Panc1 (cell line): ENCODE measurements at places on chromosomes 12 and 14.

- no peak for DNase-seq
Observed at GRCh38 chr12:52207895-52208294, 16.1 kb upstream of the KRT80 start.

DNA sequence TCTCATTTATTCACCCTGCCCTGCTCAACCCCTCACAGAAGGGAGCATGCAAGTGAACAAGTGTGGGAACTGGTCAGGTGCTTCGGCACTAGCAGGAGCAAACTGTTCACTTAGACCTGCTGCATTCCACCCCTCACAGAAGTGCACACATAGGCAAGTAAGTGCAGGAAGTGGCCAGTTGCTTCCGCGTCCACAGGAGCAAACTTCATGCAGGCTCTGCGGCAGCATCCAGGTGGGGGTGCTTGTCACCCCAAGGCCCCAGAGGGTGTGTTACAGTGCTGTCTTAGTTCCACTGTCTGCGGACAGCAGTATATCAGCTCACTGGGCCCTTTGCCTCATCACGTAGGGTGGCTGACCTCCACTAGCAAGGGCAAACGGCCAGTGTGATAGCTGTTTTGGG is 167.3 kb upstream of the AVPR1A start:
- no peak for DNase-seq

DNA sequence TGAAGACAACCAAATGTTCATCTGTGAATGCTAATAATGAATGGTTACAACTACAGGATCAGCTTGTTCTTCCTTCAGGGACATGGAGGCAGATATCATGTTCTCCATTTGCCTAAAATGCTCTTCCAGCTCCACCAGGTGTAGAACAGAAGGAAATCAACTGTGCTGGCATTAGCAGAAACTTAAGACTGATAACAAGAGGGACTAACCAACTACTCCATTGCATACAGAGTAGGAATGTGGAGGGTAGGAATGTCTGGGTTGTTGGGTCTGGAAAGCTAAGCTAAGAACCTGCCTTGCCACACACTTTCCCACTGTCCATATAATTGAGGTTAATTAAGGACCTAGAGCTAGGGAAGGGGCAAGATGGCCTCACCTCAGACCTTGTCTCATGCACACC is 11.4 kb upstream of the KRT2 start:
- DNase-seq = no peak

DNA sequence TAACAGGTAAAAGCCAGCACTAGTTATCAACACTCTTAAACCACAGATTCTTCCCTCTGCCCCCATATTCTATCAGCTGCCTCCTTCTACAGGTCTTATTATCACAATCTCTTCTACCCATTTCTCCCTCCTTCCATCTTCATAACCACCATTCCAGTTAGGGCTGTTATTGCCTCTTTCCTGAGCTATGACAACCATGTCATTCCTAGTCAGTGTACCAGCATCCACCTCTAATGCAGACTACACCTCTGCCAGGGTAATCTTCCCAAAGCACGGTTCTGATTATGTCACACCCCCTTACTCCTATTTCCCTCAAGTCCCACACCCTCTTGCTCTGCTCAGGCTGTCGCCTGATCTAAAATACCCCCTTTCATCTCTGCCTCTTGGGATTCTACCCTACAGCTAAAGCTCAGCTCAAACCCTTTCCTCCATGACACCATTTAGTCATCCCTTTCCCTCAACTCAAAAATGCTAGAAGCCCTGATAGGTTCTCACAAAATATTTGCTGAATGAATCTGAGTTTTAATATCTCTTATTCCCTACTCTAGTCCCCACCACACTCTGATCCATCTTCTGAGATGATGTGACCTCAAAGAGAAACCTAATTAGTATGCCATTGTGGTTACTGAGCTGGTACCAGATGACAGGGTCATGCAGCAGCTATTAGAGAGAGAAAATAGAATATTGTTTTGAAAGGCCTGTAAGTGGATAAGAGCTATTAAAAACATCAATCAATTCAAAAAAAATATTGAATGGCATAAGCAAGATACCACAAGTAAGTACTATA is 11.7 kb downstream of the RACGAP1 start:
- DNase-seq = no peak

DNA sequence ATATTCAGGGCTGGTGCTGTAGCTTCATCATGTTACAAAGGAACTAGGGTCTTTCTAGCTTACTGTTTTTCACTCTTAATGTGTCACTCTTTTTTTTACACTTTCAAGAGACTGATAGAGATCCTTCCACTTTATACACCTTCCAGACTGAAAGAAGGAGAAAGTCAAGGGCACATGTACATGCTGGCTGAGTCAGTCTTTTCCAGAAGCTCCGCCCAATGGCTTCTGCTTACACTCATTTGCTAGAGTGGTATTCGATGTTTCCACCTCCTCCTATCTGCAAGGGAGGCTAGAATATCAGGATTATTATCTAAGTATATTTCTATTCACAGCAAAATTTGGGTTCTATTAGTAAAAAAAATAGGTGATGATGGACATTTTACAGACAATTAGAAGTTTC is 325.8 kb upstream of the OR4E1 start:
- no peak for DNase-seq

DNA sequence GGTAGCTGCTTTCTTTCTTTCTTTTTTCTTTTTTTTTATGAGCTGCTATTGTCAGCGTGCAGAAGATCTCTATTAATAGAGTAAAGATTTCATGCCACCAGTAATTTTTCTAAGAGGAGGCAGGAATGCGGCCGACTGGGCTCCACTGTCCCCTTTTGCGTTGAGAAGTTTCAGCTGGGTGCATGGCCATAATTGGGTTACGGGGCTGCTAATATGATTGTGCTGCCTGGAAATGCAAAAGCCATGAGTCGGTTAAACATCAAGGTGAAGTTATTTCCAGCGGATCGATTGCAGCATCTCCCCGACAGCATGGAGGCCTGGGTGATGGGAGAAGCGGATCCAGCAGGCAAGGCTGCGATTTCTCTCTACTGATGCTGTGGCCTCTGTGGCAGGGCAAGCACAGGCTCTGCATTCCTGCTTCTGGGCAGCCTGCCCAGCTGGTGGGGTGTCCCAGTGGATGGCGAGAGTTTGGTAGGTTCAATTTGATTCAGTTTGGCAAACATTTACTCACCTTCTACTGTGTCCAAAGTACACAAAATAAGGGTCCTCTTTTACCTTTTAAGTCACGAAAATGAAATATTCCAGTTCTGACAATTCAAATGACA is 54.4 kb upstream of the PRMT8 start:
- no peak for DNase-seq

DNA sequence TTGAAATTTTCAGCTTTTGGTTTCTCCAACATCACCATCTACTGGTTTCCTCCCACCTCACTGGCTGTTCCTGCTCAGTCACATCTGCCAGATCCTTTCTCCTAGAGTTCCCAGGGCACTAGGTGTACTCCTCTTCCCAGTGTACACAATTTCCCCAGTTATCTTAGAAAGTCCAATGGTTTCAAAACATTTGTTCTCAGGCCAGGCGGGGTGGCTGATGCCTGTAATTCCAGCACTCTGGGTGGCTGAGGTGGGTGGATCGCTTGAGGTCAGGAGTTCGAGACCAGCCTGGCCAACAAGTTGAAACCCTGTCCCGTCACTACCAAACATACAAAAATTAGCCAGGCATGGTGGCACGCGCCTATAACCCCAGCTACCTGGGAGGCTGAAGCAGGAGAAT is 60.7 kb downstream of the SPPL3 start:
- DNase-seq = no peak

- DNase-seq = no peak
Observed at GRCh38 chr14:37263656-37264236, 66.0 kb downstream of the MIPOL1 start.

DNA sequence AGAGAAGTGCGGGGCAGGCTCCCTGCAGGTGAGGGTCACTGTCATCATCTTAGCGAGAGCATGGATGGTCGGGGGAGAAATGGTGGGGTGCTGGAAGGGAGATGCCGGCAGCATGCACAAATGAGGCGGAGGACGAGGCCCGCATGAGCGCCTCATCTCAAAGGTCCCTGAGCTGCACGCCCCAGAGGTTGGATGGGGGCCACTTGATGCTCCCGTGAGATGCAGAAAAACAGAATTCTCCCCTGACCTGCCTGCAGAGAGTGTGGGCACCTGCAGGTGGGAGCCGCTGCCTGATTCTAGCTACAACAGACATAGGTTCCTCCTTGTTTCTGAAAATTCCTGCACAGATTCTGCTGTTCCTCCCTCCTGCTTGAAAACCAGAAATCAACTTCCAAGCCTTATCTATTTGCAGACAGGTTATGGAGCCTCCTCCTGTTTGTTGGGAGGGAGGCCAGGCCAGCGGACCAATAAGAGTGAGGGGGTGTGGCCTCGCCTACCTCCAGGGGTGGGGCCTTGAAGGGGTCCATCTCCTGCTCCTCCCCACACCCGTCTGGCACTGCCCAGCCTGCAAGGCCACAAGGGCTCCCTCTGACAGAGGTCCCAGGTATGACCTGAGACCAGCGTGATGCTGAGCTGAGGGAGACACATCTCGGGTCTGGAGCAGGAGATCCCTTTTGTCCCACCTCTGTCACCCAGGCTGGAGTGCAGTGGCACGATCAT is 67.2 kb downstream of the KDM2B start:
- DNase-seq = no peak

- DNase-seq = no peak
Observed at GRCh38 chr14:59306775-59307174, 118.3 kb downstream of the DAAM1 start.

GRCh38 chr12:73274976-73275375 is 1002.8 kb downstream of the TRHDE start:
- DNase-seq = no peak

DNA sequence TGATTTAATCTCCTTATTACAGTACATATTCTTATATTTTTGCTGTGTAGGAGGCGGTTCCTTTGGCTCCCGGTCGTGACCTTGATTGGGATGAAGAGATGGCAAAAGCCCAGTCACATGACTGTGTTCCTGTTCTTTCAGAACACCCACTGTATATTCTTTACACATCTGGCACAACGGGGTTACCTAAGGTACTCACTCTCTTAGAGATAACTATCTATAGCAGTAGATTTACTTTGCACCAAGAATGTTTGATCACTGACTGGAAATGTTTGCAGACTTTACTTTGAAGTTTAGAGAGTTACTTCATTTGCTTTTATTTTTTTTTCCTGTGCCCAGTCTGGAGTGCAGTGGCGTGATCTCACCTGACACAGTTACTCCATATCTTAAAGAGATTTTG is 65.2 kb downstream of the ACSS3 start:
- no peak for DNase-seq
